Placental pericyte (primary cell): ENCODE measurements at places on chromosomes 4 and X. TPM values are rescaled to one million over a fixed set of nuclear protein-coding genes. Genes with fewer than 3 reads are reported as not detected.

The HSD17B13 gene
- total RNA-seq: 0.14 and 0.22 TPM in 2 replicates

The KIF4A gene
- total RNA-seq: 1.1 and 24.6 TPM in 2 replicates

The PABPC5 gene
- total RNA-seq: 0.29 TPM in 1 of 2 replicates, not detected in the other

The MRPL1 gene
- total RNA-seq: 19.7 and 29.2 TPM in 2 replicates

The NPNT gene
- total RNA-seq: not detected in 2 replicates

The SAP30 gene
- total RNA-seq: 7.4 and 14.2 TPM in 2 replicates

The HERC5 gene
- 2.0 and 2.2 TPM in 2 replicates for total RNA-seq

The SLC10A4 gene
- not detected in 2 replicates for total RNA-seq

The CHIC1 gene
- 6.3 and 10.0 TPM in 2 replicates for total RNA-seq

The GAGE1 gene
- not detected in 2 replicates for total RNA-seq

The PTTG2 gene
- total RNA-seq: not detected in 2 replicates

The PGM2 gene
- total RNA-seq: 10.5 and 27.5 TPM in 2 replicates

The STPG2 gene
- under 0.01 and 0.14 TPM in 2 replicates for total RNA-seq

The FGA gene
- total RNA-seq: not detected in 2 replicates

The SPANXC gene
- total RNA-seq: not detected in 2 replicates

The PRSS48 gene
- not detected in 2 replicates for total RNA-seq

The MTTP gene
- not detected in 2 replicates for total RNA-seq

The GLRB gene
- 5.9 and 8.2 TPM in 2 replicates for total RNA-seq

The HMGB3 gene
- 7.0 and 18.0 TPM in 2 replicates for total RNA-seq

The DUSP9 gene
- under 0.01 and 0.14 TPM in 2 replicates for total RNA-seq

The ZNF630 gene
- total RNA-seq: 0.29 and 0.88 TPM in 2 replicates

The KIAA1210 gene
- total RNA-seq: not detected in 2 replicates

The BEND4 gene
- total RNA-seq: not detected in 2 replicates

The NUDT10 gene
- 0.14 TPM in 1 of 2 replicates, not detected in the other for total RNA-seq

The NDST4 gene
- not detected in 2 replicates for total RNA-seq

The DMRTC1 gene
- total RNA-seq: not detected in 2 replicates

The HPGD gene
- 1.6 TPM in 1 of 2 replicates, not detected in the other for total RNA-seq

The TMEM271 gene
- not detected in 2 replicates for total RNA-seq

The EDA gene
- total RNA-seq: 0.22 and 0.86 TPM in 2 replicates

The MAGEB17 gene
- total RNA-seq: not detected in 2 replicates

The GK gene
- 29.8 and 30.4 TPM in 2 replicates for total RNA-seq

The CENPVL1 gene
- total RNA-seq: not detected in 2 replicates
